Mucosa of descending colon (tissue), 3 donors: ENCODE measurements at places on chromosomes 7 and 10.

DNA sequence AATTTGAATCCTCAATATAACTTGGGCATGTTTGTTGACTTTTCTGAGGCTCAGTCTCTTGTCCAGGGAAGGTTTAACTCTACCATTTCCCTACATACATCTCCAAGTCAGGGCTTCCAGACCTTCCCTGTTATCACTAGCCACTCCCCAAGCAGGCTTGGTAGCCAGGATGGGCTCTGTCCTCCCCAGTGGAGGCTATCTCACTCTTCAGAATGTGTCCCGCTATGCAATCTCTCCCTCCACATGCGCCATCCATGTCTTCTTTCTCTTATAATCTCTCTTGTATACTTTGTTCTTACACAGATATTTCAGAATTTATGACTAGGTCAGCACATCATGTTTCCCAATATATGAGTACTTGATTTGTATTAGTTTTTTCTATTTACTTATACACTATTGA is 310.4 kb downstream of the HGF start:
- no peak for DNase-seq

- DNase-seq: no peak
Observed at GRCh38 chr10:22436526-22436892, 91.2 kb downstream of the SPAG6 start.

DNA sequence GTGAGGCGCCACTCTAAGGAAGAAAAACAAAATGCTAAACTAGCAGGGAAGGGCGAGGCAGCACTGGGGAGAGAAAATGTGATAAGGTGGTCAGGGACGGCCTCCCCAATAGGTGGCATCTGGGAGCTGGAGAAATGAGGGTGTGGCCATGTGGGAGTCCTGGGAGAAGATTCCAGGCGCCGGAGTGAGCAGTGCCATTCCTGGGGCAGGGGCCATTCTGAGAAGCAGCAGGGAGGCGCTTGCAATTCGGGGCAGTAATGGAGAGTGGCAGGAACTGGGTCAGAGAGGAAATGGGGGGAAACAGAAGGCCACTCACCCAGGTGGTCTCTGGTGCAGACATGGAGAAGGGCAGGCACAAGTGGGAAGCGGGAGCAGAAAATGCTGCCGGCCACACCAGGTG is 61.8 kb upstream of the LRRC18 start:
- DNase-seq: no peak

DNA sequence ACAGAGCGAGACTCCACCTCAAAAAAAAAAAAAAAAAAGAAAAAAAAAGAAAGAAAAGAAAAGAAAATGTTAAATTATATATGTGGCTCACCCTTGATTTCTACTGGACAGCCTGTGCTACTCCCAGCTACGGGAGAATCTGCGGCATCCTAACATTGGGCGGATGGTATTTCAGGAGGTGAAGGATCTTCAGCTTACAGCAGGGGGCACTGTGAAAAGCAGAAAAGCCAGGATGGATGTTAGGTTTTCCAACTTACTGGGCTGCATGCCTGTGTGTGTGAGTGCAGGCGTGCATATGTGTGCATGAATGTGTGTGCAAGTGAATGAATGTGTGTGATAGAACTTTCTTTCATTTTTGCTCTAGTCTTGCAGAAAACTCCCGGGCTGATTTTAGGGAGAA is 1066.5 kb downstream of the TYW1 start:
- DNase-seq: no peak

DNA sequence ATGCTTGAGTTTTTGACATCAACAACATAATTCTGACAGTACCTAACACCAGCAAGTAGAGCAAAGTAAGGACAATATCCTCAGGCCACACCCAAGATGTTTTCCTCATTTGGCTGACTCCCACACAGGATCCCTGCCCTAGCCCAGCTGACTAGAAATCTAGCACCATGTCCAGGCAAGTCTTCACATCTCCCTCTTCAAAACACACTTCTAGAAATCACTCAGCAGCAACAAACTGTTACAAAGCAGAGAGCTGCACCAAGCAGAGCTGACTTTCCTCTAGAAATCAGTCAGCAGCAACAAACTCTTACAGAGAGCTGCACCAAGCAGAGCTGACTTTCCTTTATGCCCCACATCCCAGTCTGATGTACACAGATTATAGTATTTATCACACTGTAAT is 7.7 kb downstream of the TMEM168 start:
- DNase-seq: no peak

DNA sequence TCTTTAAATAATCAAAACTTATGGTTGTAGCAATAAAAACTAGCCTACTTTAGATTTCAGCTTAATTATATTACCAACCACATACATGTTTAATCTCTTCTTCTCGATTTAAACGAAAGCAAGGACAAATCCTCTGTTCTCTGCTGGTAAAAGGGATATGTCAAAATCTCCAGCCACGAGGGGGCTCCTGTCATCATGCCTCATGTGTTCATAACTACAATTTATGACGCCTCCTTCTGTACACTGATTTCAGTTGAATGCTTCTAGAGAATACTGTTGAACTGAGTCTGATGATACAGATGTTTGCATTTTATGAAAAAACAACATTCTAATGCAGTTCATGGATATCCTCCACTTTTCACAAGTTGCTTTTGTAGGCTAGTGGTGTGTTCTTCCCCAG is 220.0 kb upstream of the DPP6 start:
- no peak for DNase-seq
